Heart right ventricle (tissue), 16 donors: ENCODE measurements at places on chromosomes 12 and 14. TPM values are rescaled to one million over a fixed set of nuclear protein-coding genes. Genes with fewer than 3 reads are reported as not detected.

DNA sequence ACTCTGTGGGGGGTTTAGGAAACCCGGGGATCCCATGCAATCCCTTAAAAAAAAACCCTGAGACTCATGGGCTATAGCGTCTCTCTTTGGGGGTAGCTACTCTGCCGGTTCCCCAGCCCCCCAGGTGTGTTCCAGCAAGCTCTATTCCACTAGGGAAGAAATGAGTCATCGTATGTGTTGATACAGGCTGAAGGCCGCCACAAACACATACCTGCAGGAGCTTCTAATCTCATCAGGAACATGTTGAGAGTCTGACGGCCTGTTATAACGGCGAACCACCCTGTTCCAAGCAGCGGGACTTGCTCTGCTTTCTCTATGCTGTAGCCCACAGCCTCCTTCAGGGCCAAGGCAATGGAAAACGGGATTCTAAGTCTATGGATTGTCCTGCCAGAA, 977 bp upstream of the KRT5 start:
- no peak for DNase-seq

GRCh38 chr12:750366-751191, 1.8 kb upstream of the WNK1 start:
- DNase-seq: no peak

DNA sequence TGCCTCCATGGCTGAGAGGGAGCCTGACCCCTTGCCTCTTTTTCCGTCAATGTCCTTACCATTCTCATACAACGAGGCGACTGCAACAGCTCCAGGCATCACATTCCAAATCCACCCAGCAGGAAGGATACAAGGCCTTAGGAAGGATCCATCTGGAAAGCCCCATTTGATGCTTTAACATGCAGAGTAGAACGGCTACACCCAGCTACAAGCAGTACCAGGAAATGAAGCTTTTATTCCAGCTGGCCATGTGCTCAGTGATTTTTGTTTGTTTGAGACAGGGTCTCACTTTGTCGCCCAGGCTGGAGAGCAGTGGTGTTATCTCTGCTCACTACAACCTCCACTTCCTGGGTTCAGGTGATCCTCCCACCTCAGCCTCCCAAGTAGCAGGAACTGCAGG, 124.8 kb downstream of the TMEM132D start:
- no peak for DNase-seq

GRCh38 chr12:94677778-94678177, 27.4 kb upstream of the TMCC3 start:
- DNase-seq: no peak

TMEM263 gene
- total RNA-seq: 42.2 TPM

TMEM132C gene
- 0.81 TPM for total RNA-seq
